ENCODE measurements at places on chromosomes 7 and 10.

- DNase-seq: no peak
Observed at GRCh38 chr7:18874880-18875279, 242.6 kb downstream of the TWIST1 start.

DNA sequence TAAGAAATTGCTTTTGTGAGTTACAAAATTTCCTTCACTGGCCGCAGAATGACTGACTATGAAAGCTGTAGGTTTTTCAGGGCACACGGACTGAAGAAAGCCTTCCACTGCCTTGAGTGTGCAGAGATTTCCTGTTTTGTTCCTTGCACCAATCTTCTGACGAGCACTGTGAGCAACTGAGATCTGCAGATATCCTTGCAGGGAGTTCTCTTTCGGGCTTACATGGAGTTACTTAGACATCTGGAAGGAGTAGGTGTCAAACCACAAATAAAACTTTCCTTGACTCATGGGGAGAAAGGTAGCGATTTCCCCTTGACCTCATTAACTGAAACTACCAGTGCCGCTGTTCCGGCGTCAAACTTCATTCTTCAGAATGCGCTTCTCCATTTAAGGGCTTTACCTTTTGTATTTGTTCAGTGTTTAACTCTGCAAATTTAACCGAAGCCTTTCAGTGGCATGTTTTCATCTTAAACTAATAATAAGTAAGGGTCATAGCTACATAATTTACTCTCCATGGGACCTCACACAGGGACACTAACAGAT, 1175.3 kb downstream of the GATA3 start:
- DNase-seq: no peak

DNA sequence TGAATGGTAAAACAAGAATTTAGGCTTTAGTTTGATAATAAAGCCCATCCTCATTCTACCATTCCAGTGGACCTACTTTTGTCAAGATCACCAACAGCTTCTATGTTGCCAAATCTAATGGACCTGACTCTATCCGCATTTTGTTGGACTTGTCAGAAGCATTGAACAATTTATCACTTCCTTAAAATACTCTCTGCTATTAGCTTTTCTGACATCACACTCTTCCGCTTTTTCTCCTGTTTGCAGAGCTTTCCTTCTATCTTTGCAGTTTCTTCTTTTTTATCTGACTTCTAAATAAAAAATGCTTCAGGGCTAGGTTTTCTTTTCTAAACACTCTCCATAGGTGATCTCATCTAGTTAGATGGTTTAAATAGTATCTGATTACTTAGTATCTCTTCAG, 42.7 kb upstream of the SMIM30 start:
- no peak for DNase-seq

DNA sequence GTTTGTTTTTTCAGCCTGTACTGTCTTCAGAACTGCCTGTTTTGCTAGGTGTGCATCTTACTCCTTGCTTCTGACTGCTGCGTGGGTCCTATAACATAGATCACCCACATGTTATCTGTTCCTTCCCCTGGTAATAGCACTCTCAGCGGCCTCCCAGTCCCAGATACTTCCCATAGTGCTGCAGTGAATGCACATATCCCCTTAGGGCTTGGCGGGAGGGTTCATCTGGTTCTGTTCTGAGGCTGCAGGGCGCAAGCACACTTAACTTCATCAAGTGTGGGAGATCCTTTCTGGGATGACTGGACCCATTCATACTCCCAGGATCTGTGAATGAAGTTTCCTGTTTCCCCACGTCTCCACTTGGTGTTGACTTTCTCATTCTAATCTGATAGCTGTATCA, 90.7 kb downstream of the CELF2 start:
- no peak for DNase-seq

DNA sequence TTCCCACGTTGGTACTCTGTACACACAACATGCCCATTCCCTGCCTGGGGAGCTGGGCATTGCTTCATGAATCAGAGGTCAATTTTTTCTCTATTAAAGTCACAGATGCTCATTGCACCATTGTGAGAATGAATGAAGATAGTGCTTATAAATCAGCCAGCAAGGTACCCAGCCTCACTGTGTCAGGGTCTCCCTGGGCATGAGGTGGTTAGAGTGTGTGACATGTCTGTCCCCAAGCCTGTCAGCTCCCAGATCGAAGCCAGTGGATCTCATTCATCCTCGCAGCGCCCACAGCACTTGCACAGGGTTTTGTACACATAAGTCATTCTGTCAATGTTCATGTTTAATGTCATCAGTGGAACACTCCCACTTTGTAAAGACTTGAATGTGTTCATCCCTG, 126.8 kb downstream of the EGFR start:
- no peak for DNase-seq
